ENCODE measurements at places on chromosomes 7 and 10.

GRCh38 chr7:41877118-41877517 lies 174.2 kb upstream of the INHBA start:
- no peak for DNase-seq

GRCh38 chr7:54556121-54556520 lies 13.9 kb downstream of the VSTM2A start:
- DNase-seq, result no peak

GRCh38 chr7:18843979-18844378 lies 273.5 kb downstream of the TWIST1 start:
- no peak for DNase-seq

DNA sequence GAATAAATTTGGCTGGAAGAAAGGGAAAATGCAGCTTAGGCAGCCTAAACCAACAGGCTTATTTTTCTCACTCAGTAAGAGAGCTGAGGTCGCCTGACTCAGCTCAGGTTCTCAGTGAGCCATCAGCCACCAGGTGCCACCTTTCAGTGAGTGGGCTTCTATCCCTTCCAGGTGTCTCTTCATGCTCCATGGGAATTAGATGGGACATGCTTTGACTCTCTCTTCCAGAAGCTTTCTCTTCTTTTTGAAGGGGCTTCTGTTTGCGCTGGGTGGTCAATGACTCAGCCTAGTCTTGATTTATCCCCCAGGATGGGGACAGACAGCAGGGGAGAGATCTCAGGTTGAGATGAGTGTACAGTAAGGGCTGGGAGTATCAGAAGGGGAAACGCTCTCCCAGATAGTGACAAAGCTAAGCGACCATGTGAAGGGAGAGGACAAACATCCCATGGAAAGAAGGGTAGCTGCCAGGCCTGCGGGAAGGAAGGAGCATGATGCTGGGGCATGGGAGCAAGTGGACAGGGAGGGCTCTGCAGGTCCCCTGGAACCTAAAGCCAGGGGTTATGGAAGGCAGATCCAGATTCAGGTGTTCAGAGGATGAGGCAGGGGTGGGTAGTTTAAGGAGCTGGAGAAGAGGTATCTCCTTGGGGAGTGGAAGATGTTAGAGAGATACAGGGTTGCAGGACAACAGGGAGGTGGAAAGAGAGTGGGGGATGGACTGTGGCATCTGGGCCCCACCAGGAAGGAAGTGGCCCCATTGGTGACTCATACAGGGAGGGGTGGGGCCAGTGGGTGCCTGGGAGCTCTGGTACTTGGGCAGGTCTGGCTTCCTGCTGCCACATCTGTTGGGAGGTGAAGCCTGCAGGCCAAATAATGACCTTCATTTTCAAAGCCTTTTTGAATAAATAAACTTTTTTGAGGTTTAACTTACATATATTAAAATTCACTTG lies 32.5 kb downstream of the OGDH start:
- DNase-seq, result peak; percentile 91

DNA sequence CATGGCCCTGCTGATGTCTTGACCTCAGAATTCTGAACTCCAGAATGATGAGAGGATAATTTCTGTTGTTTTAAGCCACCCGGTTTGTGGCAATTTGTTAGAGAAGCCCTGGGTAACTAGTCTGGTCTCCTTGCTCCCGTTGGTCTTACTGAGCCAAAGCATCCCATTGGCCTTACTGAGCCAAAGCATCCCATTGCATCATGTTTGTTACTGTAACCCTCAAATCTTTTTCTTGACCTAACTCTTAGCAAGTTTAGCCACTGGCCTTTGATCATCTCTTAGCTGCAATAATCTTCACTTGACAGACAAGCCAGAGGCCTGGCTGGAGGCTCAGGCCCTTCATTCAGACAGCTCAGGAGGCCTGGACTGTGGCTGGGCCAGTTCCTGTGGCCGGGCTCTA lies 21.8 kb downstream of the TBXAS1 start:
- no peak for DNase-seq

DNA sequence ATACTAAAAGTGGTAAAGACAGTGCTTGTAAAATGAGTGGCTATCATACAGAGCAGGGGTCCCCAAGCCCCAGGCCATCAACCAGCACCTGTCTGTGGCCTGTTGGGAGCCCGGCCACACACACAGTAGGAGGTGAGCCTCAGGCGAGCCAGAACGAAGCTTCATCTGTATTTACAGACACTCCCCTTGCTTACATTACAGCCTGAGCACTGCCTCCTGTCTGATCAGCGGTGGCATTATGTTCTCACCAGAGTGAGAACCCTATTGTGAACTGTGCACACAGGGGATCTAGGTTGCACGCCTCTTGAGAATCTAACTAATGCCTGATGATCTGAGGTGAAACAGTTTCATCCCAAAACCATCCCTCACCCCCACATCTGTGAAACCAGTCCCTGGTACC lies 58.7 kb downstream of the ITGA8 start:
- no peak for DNase-seq

GRCh38 chr10:122553341-122553740 lies 7.2 kb upstream of the DMBT1 start:
- DNase-seq, result no peak

Data from SW 1271 (cell line).